ENCODE measurements at places on chromosomes 2 and 18.

GRCh38 chr2:26925100-26925791, 45.2 kb upstream of the MAPRE3 start:
- no peak for DNase-seq

GRCh38 chr2:55141572-55142413, 90.3 kb downstream of the CLHC1 start:
- no peak for DNase-seq

DNA sequence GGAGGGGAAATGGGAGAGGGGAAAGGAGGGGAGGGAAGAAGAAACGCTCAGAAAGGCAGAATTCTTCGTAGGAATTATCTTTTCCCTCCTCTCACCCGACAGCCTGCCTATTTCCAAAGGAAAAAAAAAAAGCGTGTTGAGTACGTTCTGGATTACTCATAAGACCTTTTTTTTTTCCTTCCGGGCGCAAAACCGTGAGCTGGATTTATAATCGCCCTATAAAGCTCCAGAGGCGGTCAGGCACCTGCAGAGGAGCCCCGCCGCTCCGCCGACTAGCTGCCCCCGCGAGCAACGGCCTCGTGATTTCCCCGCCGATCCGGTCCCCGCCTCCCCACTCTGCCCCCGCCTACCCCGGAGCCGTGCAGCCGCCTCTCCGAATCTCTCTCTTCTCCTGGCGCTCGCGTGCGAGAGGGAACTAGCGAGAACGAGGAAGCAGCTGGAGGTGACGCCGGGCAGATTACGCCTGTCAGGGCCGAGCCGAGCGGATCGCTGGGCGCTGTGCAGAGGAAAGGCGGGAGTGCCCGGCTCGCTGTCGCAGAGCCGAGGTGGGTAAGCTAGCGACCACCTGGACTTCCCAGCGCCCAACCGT, at the start of gene GAD1:
Gene GAD1 (plus strand): TSS at position 384 of the 589 bp plus-strand sequence. CDS start 1,705 bp downstream, outside the sequence.
- DNase-seq, result peak; percentile 21

DNA sequence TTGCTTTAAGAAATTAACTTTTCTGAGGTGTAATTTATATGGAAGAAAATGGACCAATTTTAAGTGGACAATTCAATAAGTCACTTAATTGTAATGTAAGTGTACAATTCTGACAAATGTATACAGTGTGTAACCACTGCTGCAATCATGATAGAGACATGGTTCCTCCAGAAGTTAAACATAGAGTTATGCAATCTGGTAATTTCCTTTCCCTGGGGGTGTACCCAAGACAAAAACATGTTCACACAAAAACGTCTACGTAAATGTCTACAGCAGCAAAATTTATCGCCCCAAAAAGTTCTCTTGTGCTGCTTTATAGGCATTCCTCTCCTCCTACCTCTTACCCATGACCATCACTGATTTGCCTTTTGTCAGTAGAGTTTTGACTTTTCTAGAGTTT, 141.5 kb downstream of the AQP4 start:
- DNase-seq, result no peak

- DNase-seq, result no peak
Measured at GRCh38 chr2:117763804-117764203, 50.7 kb upstream of the DDX18 start.

DNA sequence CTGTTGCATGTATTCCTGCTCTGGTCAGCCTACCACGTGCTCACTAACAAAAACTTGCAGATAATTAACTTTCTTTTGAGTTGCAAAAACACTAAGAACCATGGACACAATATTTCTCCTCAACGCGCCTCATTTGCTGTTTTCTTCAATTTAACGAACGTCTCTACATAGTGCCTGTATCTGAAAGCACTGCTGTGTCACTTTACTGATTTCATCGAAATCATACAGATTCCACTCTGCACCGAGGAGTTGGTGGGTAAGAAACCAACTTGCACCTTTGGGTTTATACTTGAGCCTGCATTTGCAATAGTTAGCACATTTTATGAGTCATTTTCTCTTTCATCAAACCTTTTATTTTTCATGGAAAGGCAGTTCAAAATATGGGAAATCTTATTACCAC, 145.8 kb downstream of the DCDC2C start:
- no peak for DNase-seq

- no peak for DNase-seq
Measured at GRCh38 chr2:220781622-220782241, 790.4 kb downstream of the EPHA4 start.

GRCh38 chr2:212945526-212945925, 205.9 kb downstream of the IKZF2 start:
- DNase-seq, result no peak

GRCh38 chr2:135839713-135840112, 2.7 kb upstream of the LCT start:
- no peak for DNase-seq

GRCh38 chr2:74162951-74163350, 15.2 kb upstream of the BOLA3 start:
- no peak for DNase-seq

DNA sequence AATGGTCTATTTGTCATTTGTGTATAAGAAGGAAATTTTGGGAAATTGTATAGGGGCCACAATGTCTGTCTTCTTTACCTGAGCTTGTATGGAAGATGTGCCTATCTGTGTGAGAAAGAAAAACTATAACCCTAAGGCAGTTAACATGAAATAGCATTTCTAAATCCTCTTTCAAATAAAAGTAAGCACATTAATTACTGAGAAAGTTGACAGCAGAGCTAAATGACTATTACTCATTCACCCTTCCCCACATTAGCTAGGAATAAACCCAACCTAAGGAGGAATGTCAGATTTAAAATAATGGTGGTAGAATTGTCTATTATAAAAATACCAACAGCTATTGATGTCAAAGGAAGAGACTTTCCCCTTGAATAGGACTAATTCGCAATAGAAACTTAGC, 56.2 kb downstream of the SLC38A11 start:
- DNase-seq, result no peak

DNA sequence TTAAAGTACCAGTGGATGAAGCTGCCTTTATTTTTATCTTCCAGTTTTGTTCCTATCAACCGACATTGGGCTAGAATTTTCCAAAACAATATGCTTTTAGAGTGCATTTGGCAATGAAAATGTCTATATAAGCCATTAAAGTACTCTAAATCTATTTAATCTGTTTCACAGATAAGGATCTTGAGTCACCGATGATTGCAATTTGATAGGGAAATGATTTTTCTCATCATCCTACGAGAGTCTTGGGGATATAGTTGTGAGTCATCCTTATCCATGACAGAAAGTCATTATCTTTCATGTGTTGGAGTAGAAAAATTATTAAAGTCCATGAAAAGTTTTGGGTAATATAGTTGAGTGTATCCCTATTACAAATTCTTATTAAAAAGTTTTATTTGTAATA, 26.1 kb downstream of the SLC39A10 start:
- no peak for DNase-seq

Measured in central memory CD8-positive, alpha-beta T cell (primary cell).